ENCODE measurements at places on chromosomes 1 and 21. TPM values are rescaled to one million over a fixed set of nuclear protein-coding genes. Genes with fewer than 3 reads are reported as not detected.

- DNase-seq, result no peak
Observed at GRCh38 chr1:232587141-232588008, 42.6 kb downstream of the SIPA1L2 start.

DNA sequence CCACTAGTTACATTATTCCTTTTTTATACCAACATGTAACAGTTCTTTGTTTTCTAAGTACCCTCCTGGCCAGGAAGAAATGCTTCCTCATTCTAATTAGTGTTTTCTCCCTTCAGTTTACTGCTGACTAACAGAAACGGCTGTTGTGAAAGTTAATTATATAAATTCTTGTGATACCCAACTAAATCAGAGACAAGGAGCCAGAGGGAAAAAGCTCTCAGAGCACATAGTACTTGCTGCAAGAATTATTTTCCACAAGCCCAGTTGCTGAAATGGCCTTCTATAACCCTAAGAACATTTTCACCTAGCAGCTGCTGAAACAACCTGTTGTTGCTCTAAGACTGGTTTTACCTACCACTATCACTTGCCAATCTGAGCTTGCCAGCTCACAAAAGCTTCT, 82.4 kb downstream of the FAF1 start:
- no peak for DNase-seq

PDE4B gene
- 200 TPM for total RNA-seq

DNA sequence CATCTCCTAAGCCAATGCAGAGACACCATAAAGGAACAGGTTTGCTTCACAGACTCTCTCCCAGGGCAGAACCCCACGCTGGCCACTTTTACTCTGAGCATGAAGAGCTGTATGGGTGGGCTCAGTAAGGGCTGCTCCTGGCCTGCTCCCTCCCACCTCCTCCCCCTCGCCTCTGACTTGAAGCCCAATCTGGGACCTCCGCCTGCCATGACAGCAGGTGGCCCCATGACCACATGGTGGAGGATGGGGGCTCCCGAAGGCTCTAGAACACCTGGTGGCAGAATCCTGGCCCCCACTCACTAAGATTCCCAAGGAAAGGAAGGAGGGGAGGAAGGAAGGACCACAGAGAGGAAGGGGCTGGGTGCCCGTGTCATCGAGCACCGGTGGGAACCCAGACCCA, 23.7 kb downstream of the CASZ1 start:
- no peak for DNase-seq

DNA sequence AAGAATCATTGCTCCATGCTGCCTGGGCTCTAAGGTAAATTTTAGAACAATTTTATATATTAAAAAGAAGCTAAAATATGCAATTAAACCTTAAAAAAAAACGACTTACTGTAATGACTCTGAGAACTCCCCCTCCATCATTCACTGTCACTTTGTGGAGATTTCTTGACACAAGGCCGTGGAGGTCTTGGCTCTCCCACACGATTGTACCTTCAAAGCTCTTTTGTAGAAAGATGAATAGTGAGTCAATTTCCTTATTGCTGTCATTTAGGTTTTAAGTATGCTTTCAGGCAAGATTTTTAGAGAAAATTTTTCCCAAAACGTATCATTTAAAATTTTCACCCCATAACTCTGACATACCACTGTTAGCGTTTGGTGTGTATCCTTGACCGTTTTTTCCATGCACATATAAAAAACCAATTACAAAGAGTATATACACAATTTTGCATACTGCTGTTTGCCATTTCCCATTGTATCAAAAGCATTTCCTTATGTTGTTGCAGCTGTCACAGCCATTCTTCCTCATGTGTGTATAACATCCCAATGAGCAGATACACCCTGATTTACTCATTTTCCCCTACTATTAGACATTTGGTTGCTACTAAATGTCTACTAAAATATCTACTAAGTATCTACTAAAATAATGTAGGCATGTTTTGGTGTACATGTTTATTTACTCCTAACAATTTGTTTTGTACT, 33.4 kb downstream of the B3GALNT2 start:
- no peak for DNase-seq

- no peak for DNase-seq
Observed at GRCh38 chr1:8394456-8395321, 76.8 kb downstream of the SLC45A1 start.
